ENCODE measurements at places on chromosomes 3 and 15.

DNA sequence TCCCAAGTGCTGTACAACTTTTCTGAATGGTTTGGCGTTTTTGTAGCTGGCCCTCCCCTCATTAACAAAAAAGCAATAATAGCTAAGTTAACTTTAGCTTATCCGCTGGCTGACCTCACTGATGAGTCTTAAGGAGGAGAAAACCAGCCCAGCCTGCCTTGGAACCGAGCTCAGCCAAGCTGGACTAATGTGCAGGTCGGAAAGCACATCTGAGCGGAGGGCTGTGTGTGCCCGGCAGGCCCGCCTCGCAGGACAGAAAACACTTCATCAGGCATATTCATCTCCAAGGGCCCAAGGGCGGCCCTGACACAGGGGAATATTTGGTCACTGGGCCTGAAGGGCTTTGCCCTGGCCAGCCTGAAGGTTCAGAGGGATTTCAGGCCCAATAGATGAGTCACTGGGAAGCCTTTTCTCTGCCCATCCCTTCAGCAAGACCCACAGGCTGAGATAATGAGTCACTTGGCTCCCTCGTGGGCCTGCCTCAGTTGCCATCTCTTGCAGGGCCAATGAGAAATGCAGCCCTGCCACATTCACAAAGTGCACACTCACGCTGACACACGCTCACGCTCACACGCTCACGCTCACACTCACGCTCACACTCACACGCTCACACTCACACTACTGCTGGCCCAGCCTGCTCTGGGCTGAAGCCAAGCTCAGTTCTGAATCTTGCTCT lies 75.1 kb downstream of the SLC12A8 start:
- DNase-seq, result no peak

DNA sequence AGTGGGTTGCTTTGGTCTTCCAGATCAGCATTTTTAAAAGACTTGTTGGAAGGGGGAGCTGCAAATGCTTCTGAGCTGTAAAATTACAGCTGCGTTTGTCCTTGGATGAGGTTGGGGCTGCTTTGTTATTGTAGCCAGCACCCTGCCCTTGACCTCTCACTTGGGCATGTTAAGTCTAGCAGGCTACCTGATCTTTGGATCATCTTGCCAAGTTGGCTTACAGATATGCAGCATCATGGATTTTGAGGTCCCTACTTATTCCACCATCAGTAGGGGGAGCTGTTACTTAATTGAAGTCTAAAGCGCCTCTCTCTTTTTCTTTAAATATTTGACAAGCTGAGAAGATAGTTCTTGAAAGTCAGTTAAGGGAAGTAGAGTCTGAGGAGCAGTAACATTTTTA lies 793.0 kb downstream of the MCTP2 start:
- DNase-seq, result no peak

- DNase-seq, result no peak
Measured at GRCh38 chr15:47511261-47511660, 206.0 kb upstream of the SEMA6D start.

- DNase-seq, result no peak
Measured at GRCh38 chr3:131553495-131554247, 50.9 kb upstream of the MRPL3 start.

- DNase-seq, result no peak
Measured at GRCh38 chr3:64053581-64053980, 30.3 kb upstream of the PSMD6 start.

GRCh38 chr3:45123581-45124269 lies 22.5 kb downstream of the CDCP1 start:
- DNase-seq, result no peak

- no peak for DNase-seq
Measured at GRCh38 chr3:73557986-73558726, 66.6 kb downstream of the PDZRN3 start.

GRCh38 chr3:143538577-143538981 lies 309.7 kb downstream of the SLC9A9 start:
- DNase-seq, result no peak

GRCh38 chr15:67380921-67381320 lies 126.3 kb downstream of the IQCH start:
- no peak for DNase-seq

- DNase-seq, result no peak
Measured at GRCh38 chr15:33561407-33561806, 250.6 kb downstream of the RYR3 start.

GRCh38 chr15:45117308-45118130 lies 3.4 kb downstream of the DUOXA2 start:
- DNase-seq, result no peak

- no peak for DNase-seq
Measured at GRCh38 chr3:23728601-23729117, 77.1 kb upstream of the UBE2E1 start.

- DNase-seq, result no peak
Measured at GRCh38 chr3:45948881-45949280, 5.6 kb downstream of the CXCR6 start.

DNA sequence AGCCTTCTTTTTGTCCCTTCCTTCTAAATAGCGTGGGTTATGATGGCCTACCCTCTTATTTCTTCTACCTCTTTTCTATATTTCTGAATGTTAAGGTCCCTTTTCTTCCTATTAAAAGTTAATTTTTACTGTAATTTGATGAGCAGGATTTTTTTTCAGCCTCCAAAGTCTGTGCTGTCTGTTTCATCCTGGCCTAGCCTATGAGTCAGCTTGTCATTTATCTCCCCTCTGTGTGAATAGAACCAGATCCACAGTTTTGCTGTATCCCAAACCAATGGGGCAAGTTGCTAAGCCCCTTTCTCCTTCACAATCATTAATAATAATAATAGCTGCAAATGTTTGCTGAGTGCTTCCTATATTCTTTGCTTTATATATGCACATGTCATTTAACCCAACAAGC lies 18.1 kb upstream of the C3orf38 start:
- no peak for DNase-seq

DNA sequence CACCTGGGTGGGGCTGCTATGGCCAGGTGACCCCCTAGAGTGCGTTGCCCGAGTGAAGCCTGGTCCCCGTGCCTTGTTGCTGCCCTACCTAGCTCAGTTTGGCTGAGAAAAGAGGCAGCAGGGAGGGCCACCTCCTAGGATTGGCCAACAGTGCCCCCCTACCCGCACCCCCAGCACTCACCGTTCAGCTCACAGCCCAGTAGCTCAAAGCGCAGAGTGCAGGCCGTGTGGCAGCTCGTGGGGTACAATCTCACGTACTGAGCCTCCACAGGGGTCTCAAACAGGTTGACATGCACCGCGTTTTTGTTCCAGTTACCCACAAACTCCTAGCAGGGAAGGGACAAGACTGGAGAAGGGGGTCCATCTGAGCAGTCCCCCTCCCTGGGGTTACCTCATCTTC lies 7.6 kb downstream of the MFGE8 start:
- DNase-seq, result no peak

DNA sequence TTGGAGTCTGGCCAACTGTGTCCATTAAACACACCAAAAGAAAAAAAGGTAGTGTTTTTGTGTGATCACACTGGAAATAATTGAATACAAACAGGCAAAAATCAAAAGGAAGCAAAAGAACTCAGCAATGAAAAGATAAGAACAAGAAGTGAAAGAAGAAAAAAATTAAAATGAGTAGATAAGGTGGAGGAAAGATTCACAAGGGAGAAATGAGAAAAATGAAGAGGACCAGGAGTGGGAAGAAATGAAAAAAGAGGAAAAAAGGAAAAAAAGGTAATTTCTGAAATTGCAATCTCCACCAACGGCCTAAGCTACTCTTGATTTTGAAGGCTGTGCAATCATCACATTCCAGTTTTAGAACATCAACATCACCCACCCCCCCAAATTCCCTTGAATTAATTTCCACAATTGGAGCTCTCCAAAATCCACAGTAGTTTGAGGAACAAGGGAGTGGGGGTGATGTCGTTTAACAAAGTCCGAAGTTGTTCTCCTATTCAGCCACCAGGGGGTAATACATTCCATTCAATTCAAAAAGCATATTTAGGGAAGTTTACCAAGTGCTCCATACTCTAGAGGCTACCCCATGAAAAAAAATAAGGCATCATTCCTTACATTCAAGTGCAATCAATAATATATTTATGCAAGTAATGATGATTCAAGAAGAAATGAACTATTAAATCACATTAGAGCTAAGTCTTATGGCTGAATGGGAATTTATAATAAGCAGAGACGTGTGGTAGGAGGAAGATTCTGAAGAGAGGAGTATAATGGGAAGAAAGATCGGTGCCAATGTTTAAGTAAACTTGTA lies 37.4 kb downstream of the ZNF860 start:
- DNase-seq, result no peak

- DNase-seq, result no peak
Measured at GRCh38 chr3:144164352-144164751, 192.7 kb downstream of the DIPK2A start.

GRCh38 chr15:37574985-37575384 lies 359.5 kb upstream of the TMCO5A start:
- DNase-seq, result no peak

GRCh38 chr3:174156200-174156599 lies 702.9 kb upstream of the NAALADL2 start:
- no peak for DNase-seq

- no peak for DNase-seq
Measured at GRCh38 chr3:40939030-40939740, 260.1 kb upstream of the CTNNB1 start.

DNA sequence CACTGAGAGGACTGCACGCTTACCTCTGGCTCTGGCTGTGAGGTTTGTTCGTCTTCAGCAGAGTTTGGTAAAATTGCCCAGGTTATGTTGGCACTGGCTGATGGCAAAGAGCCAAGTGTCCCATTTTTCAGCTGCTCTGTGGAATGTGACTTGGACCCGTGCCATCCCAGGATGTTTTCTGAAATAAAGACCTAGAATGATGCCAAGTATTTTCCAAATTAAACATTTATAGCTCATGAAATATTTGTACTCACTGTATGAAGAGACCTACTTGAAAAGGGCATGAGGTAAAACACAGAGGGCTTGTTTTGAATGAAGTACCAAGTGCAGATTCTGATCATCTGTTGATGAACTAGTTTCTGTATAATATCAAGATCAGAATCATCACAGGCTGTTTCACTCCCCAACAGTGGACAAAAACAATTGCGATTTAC lies 200.5 kb downstream of the STT3B start:
- DNase-seq, result no peak

DNA sequence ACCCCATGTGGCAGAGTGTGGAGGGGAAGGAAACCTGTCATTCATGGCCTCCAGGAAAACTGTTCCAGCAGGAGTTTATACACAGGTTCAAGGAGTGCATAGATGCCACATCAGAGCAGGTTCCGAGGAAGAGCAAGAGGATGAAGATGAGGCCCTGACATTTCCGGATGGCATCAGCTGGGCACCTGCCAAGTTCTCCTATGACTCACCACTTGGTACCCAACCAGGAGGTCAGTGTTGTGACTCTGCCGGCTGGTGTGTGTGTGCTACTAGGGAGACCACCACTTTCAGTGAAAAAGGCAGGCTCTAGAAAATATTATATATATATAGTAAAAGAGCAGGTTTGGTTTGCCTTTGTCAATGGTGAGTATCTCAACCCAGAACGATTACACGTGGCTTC lies 69.3 kb downstream of the NTRK3 start:
- no peak for DNase-seq

DNA sequence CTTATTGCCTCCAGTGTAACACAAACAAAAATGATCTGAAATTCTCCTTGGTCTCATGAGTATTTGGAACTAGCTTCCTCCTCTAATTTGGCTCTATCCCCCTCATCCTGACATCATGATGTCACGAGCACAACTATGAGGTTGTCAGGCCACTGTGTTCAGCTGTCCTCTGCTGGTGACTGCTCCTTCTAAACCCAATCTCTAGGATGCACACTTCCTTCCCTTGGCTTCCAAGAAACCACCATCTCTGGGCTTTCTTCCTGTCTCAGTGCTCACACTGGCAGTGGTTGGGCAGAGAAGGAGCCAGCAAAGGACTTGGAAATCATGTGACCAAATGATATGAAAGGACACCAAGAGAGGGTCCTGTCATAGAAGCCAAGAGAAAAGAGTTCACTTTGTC lies 30.7 kb upstream of the EIF1B start:
- no peak for DNase-seq

GRCh38 chr3:38009807-38010591 lies 19.4 kb downstream of the VILL start:
- DNase-seq, result no peak

GRCh38 chr3:155944081-155944480 lies 73.6 kb downstream of the GMPS start:
- DNase-seq, result no peak

DNA sequence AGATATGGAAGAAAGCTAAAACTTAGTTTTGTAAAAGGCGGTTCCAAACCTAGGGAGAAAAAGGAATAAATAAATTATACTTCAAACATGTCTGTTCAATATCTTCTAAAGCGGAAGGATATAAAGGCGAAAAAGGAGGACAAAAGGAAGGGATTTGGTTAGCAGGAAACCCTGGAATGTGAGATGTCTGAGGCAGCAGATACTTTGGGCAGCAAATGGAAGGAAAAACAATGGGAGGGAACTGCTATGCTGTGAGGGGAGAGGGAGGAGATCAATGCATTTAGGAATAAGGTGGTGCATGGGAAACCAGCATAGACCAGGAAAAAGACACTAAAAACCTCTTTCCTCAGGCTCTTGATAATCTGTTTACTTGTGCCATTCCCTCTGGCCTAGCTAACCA lies 120.8 kb downstream of the DNAH12 start:
- no peak for DNase-seq

GRCh38 chr3:72116226-72116625 lies 331.3 kb upstream of the PROK2 start:
- DNase-seq, result no peak

GRCh38 chr15:45377609-45378148 lies 665 bp downstream of the GATM start:
- DNase-seq, result no peak

DNA sequence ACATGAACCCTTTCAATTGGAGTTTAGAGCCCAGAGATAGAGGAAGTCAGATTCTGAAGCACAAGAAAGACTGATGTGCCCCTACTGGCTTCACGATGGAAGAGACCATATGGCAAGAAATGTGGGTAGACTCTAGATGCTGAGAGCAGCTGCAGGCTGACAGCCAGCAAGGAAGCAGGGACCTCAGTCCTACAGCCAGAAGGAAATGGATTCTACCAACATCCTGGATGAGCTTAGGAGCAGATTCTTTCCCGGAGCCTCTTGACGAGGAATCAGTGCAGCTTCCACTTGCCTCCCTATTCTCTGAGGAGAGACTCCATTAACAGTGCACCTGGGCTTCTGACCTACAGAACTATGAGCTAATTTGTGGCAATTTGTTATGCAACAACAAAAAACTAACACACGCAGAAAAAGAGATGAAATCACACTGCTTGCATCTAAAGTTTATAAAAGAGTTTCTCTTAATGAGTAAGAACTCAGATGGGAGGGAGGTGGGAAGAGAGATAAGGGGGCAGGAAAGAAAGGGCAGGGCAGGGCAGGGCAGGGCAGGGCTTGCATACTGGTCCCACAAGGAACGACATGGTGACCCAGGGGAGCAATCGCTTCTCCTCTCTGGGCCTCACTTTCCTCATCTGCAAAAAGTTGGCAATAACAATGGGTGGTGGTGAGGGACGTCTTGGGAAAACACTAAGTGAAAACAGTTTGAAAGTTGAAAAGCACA lies 440.9 kb downstream of the FOXP1 start:
- no peak for DNase-seq

- no peak for DNase-seq
Measured at GRCh38 chr3:54349231-54349652, 226.9 kb downstream of the CACNA2D3 start.

- no peak for DNase-seq
Measured at GRCh38 chr15:57591822-57592367, at the start of gene MYZAP. TSS of gene MYZAP (plus strand) at chr15:57591904. CDS start at chr15:57592035, 131 bp downstream.

GRCh38 chr3:60198179-60198720 lies 1053.0 kb downstream of the FHIT start:
- no peak for DNase-seq

- DNase-seq, result no peak
Measured at GRCh38 chr3:29693863-29694262, 413.0 kb downstream of the RBMS3 start.

GRCh38 chr15:42171122-42171521 lies 14.7 kb upstream of the PLA2G4F start:
- no peak for DNase-seq

Measured in activated CD8-positive, alpha-beta memory T cell treated with anti-CD3 and anti-CD28 coated beads for 4 hours (primary cell).